ENCODE measurements at places on chromosomes 1 and 21. TPM values are rescaled to one million over a fixed set of nuclear protein-coding genes. Genes with fewer than 3 reads are reported as not detected.

The PLPP3 gene
- 270 TPM for total RNA-seq

The SYCP1 gene
- total RNA-seq = not detected

The SMG5 gene
- 43.3 TPM for total RNA-seq

The TDRD5 gene
- not detected for total RNA-seq

The ATP1A4 gene
- not detected for total RNA-seq

The SOX13 gene
- 3.3 TPM for total RNA-seq

The UBXN10 gene
- total RNA-seq = not detected

The TFF2 gene
- total RNA-seq = not detected

DNA sequence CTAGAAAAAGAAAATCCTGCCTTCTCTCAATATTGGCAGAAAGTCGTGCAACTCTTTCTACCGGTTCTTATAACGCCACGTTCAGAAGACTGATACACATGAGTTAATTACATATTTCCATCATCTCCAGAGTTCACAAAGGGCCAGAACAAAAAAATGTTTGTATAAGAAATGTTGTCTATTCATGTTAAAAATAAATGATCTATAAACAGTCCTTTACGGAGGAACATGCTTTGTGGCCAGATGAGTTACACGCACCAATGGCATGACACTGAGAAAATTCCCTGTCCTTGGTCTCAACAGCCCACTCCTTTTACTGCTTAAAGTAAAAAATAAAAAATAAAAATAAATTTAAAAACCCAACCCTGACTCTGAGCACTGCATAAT is 29.5 kb downstream of the C2CD2 start:
- DNase-seq = peak; percentile 53

- DNase-seq = peak; percentile 33
Measured at GRCh38 chr1:56516539-56517252, 62.7 kb downstream of the PLPP3 start.

DNA sequence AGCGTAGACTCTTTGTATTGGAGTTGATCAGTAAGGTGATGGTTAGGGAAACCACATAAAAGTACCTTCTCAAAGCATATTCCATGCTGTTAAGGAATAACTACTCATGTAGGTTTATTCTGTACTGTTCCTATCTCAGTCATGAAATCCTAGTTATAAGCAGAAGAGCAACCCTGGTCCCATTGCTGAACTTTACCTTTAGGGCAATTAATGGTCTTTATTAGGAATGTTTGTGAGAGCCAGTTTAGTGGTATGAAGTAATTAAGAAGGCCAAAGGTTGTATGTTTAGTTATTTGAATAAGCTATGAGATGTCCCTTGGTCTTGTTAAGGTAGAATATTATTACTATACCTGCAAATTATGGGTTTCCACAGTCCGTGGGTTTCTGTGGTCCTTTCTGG is 44.0 kb downstream of the ACP6 start:
- DNase-seq = no peak

GRCh38 chr1:216881695-216882094 is 158.5 kb upstream of the ESRRG start:
- DNase-seq = no peak

- no peak for DNase-seq
Measured at GRCh38 chr1:180097326-180097605, 57.4 kb upstream of the QSOX1 start.

DNA sequence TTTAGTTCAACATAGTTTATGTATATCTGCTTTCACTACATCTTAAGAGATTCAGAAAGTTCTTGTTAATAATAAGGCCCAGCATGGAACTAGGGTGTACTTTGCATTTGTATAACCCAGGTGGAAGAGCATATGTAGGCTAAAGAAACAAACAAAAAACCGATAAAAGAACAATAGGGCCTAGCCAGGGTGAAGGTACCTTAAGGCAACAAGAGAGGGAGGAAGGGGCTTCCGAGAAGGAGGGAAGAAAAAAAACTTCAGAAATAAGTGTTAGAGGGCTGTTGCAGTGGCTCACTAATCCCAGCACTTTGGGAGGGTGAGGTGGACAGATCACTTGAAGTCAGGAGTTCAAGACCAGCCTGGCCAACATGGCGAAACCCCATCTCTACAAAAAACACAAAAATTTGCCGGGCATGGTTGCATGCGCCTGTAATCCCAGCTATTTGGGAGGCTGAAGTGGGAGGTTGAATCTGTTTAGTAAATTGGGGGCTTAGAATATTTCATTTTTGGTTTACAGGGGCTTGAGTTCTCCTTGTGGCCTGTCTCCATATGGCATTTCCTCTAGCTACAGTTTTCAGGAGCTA is 4.7 kb upstream of the SPATA45 start:
- no peak for DNase-seq

DNA sequence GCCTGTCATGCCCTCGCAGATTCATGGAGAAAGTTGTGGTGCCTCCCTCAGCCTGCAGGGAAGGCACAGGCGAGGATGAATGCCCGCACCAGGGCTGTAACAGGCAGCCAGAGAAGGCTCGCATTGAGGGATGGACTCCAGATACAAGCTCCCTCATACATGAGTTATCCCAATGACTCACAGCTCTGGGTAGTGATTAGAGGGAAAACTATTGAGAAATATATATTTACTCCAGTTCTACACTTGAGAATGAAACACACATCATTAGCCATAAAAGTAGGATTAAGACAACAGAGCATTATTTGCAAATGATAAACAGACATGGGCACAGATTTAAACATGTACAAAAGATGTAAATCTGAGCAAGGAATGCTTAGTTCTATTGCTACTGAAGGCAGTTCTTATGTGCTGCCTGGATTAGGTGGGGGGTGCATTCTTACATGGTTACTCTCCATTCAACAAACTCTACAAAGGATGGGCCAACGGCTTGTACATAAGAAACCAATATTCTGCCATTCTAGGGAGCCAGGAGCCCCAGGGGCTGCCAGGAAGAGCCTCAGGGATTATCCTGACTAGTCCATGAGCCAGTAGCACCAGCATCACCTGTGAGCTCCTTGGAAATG is 97.9 kb downstream of the CSMD2 start:
- peak; percentile 83 for DNase-seq

GRCh38 chr1:983798-984475 is 2.0 kb upstream of the PERM1 start:
- DNase-seq = peak; percentile 10

- DNase-seq = no peak
Measured at GRCh38 chr21:32089766-32090165, 189.1 kb downstream of the MIS18A start.

DNA sequence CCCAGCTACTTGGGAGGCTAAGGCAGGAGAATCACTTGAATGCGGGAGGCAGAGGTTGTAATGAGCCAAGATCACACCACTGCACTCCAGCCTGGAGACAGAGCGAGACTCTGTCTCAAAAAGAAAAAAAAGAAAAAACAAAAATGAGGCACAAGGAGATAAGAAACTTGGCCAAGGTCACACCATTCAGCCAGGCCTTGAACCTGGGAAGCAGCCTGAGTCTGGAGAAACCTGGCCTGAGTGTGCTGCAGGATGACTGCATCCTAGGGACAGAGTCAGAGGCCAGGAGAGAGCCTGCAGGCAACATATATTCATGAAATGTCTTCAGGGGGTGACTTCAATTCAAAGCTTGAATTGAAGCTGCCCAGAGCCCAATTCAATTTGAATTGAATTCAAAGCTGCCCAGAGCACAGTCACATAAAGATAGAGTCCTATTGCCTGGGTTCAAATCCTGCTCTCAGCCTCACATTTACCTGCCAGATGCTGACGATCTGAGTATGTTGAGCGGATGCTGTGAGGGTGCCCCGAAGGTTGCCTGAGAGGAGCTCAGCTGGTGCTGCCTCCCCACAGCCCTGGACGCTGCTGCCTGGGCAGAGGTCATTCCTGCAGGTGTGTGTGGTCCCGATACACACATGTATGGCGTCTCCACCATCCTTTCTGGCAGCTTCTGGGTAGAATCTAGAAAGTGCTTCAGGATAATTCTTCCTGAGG is 307.7 kb downstream of the AJAP1 start:
- no peak for DNase-seq

DNA sequence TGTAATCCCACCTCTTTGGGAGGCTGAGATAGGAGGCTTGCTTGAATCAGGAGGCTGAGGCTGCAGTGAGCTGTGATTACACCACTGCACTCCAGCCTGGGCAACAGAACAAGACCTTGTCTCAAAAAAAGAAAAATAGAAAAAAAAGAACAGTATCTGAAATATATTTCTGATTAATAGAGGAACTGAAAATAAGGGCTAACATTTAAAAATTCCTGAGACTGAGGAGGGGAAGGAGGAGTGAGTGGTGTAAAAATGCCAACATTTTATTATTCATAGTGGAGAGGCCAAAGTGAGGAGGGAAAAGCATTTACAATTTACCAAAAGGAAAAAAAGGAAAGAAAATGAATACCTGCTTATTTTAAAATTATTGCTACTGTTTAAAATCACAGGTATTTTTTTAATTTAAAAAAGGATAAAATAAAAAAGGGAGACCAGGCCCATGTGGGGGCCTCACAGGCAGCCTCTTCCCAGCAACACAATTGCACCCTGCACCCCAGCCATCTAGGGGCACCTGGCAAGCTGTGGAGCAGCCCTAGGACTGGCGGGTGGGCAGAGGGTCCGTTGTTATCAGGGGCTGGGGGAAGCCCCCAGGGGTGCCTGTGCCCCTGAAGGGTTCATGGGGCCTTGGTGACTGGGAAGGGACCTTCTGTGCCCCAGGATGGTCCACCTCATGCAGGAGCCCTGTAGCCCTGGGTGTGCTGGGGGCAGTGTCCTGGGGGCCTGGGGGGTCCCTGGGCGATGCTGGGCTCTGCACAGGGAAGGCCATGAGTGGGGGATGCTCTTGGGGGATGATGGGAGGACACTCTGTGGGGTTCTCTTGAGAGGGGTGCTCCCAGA is 34.8 kb upstream of the ADARB1 start:
- no peak for DNase-seq

- peak; percentile 27 for DNase-seq
Measured at GRCh38 chr1:217881607-217882332, 250.6 kb downstream of the SPATA17 start.

- no peak for DNase-seq
Measured at GRCh38 chr1:203913073-203913521, 51.7 kb downstream of the SNRPE start.

DNA sequence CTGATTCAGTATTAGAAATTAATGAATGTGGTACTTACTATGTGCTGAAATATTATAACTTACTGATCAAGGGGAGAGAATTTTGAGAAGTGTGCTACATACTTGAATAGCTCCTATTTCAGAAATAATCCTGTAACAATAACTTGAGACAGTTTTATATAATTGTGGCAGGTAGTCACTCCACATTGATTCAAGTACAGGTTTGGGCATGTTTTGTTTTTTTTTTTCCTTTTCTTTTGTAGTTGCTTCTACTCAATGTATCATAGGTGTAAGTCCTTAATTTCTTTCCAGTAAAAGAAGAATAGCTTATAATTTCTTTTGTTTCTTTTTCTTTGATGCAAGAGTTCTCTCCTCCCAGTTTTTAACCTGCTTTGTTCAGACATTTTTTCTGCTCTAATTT is 86.1 kb upstream of the ADGRL2 start:
- no peak for DNase-seq

GRCh38 chr1:28644494-28644893 is 1.6 kb upstream of the TAF12 start:
- no peak for DNase-seq

GRCh38 chr1:74463333-74463988 is 49.0 kb downstream of the LRRC53 start:
- no peak for DNase-seq

DNA sequence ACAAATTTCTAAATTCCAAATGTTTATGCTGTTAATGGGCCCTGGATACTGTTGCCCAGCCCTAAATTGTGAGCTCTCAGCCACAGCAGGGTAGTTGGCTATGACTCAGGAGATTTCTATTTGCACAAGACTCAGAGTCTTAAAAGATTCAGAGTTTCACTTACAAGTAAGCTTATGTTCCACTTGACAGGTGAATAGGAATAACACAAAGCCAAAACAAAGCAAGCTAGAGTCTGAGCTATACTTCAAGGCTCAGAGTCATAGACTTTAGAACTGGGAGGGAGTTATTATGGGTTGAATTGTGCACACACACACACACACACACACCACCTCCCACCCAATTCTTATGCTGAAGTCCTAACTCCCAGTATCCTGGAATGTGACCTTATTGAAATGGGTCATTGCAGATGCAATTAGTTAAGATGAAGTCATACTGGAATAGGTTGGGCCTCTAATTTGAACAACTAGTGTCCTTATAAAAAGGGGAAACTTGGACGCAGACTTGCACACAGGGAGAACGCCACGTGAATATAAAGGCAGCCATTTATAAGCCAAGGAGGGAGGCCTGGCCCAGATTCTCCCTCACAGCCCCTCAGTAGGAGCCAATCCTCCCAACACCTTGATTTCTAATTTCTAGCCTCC is 30.2 kb downstream of the PRDX6 start:
- DNase-seq = peak; percentile 47

GRCh38 chr1:7984811-7985210 is 23.3 kb downstream of the PARK7 start:
- DNase-seq = no peak

DNA sequence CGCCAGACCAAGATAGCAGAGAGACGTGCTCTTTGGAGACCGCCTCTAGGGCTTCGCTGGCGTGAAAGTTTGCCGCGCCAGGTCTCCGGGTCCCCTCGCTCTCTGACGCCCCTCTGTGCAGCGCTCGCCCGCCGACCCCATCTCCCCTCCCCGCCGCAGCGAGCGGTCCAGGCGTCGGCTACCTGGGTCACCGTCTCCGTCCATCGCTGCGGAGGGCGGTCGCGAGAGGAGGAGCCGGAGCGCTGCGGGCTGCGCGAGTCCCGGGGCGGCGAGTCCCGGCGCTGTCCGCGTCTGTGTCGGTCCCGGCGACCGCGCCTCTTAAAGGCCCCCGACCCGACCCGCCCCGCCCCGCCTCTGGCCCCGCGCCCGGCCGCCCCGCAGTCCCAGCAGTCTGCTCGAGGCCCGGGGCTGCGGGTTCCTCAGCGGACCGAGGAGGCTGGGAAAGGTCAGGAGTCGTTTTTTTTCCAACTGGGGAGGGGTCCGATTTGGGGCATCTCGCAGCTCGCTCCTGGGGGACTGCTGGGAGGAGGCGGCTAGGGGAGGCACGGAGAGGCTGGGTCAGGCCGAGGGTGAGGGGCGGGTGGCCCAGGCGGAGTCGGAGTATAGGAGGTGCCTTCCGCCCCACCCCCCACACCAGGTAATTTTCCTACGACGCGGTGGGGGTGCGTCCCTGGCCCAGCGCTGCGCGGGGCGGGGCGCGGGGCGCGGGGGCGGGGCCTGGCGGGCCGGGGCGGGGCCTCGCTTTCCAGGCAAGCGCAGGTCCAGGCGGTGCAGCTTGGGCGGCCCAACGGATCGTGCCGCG is at the start of the genes FBXO2 and FBXO44:
TSS of gene FBXO2 (minus strand) at position 293 of the 802 bp plus-strand sequence. CDS start at position 204, 89 bp downstream.
TSS of gene FBXO44 (plus strand) at position 741 of the 802 bp plus-strand sequence. CDS start 959 bp downstream, outside the sequence.
- no peak for DNase-seq

GRCh38 chr1:235500971-235501540 is 3.2 kb downstream of the B3GALNT2 start:
- peak; percentile 20 for DNase-seq

GRCh38 chr1:228303596-228303995 is 95.8 kb downstream of the OBSCN start:
- DNase-seq = no peak

- DNase-seq = no peak
Measured at GRCh38 chr1:185239861-185240260, 77.2 kb downstream of the IVNS1ABP start.

DNA sequence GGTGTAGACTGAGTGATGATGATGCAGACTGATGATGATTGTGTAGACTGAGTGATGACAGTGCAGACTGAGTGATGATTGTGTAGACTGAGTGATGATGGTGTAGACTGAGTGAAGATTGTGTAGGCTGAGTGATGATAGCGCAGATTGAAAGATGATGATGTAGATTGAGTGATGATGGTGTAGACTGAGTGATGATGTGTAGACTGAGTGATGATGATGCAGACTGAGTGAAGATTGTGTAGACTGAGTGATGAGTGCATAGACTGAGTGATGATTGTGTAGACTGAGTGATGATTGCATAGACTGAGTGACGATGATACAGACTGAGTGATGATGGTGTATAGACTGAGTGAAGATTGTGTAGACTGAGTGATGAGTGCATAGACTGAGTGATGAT is 28.7 kb downstream of the FAM89A start:
- no peak for DNase-seq
